ENCODE measurements at places on chromosomes 2 and 18.
A peak's percentile ranks its signal among the peaks of the same experiment; 100 is the strongest.

GRCh38 chr2:150762571-150762970 lies 275.1 kb upstream of the RND3 start:
- no peak for DNase-seq

- no peak for DNase-seq
These were observed 38.0 kb downstream of the RPL31 start for GRCh38 chr2:101040072-101040471.

DNA sequence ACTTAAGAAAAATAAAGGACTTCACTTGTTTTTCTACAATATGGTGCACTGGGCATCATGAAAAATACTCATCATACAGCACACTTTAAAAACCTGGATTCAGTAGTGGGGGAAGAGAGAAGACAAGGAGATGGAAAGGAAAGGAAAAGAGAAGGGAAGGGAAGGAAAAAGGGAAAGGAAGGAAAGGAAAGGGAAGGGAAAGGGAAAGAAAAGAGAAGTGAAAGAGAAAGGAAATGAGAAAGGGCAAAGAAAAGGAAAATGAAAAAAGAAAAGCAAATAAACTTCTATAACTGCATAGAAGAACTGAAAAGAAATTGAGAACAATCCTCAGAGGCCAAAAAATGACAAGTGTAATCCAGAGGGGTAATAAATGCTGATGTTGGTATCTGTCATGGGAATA lies 388.1 kb upstream of the PKDCC start:
- DNase-seq, result no peak

GRCh38 chr2:46943881-46944798 lies 28.5 kb upstream of the MCFD2 start:
- peak; percentile 41 for DNase-seq

GRCh38 chr2:42086500-42086953 lies 38.7 kb downstream of the PKDCC start:
- no peak for DNase-seq

DNA sequence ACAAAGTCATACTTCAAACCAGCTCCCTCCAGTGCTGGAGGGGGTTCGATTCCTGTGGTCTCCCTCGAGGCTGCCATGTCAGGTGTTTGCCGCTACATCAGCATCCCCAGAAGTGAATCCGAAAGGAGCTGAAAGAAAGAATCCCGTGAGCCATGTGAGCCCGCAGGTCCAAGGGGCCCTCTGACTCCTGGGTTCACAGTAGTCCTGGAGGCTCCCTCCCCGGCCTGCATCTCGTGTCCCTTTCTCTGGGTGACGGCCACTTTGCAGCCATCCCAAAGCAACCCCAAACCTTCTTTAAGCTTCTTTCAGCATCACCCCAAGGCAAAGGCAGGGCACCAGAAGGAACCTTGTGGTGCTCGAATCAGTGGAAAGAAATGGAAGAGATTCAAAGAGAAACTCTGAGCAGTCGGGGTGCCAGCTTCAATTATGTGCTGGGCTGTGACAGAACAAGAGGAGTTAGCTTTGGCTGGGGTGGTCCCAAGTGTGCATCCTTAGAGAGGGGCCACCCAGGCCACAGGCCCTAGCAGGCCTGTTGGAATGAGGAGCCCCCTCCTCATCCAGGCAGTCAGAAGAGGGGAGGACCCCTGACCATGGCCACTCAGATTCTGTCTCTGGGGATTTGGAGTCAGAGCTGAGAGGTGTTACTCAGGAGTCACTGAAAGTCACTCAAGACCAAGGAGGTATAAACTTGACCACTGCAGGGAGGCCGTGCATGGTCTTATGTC lies 59.7 kb downstream of the CIB4 start:
- no peak for DNase-seq

All from activated CD8-positive, alpha-beta memory T cell treated with anti-CD3 and anti-CD28 coated beads for 4 hours (primary cell).